Activated CD4-positive, alpha-beta T cell treated with anti-CD3 and anti-CD28 coated beads, Interleukin-2, amount 10 ng/mL, durations not matched to agents 24 days and 14 days (primary cell): ENCODE measurements at places on chromosomes 2 and 18. TPM values are rescaled to one million over a fixed set of nuclear protein-coding genes. Genes with fewer than 3 reads are reported as not detected.

The TUBA4A gene
- 235 and 240 TPM in 2 replicates for total RNA-seq

DNA sequence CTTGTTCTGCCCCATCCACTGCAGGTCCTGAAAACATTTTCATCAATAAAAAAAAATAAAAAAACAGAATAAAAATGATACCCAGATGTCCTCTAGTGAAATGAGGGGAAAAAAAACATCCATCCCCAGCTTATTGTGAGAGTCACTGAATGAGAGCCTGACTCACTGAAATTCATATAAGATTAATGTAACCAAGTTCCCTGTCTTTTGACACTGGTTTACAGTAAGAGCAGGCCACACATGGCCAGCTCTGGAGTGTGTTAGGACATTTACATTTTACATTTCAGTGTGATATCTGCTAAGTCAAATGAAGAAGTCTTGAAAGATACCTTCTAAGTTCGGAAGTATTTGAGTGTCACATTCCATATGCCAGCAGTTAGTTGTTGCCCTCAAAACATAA lies 21.1 kb upstream of the IL18R1 start:
- DNase-seq: peak; percentile 19

DNA sequence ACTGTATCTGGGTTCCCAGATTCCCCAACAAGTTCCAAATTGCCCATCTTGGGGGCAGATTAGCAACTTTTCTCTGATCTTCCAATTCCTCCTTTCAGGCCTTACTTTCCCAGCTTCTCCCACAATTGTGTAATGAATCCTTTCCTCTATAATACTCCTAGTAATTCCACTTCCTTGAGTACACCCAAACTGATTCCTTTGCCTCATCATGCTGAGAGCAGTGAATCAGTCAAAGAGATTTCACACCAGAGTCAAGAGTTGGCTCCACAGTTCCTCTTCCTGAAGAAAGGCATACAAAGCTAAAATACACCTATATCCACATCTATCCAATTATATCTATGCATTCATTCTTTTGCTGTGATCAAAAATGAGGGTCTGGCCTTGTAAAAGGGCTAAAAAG lies 28.6 kb upstream of the DAPL1 start:
- DNase-seq: no peak

- peak; percentile 63 for DNase-seq
These were observed 42.6 kb downstream of the TTR start for GRCh38 chr18:31634331-31634713.

DNA sequence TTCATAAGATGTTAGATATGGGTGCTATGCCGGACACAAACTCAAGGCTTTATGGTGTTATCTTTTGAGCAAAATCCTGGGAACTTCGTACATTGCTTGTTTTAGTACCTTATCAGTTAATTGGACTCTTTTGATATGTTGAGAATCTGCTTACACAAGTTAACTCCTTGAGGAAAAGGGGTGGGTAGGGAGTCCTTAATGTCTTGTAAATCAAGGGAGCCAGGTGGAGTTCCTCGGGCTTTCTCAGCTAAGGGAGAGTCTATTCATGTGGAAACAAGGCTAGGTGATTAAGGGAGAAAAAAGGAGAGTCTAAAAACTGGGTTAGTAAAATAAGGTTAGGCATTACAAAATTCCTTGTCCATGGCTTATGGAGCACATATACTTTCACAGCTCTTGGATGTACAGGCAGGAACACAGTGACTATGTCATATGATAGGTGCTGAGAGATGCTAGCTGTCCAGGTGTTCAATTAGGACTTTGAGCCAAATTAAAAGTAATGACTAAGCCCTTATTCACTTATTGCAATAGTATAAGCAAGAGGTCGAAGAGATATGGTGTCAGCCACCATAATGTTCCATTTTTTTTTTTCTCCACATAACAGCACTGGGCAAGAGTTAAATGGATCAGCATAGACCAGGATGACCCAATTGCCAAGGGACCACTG lies 59.5 kb upstream of the DYNAP start:
- DNase-seq: peak; percentile 19
